ENCODE measurements at places on chromosomes 5 and 9.

DNA sequence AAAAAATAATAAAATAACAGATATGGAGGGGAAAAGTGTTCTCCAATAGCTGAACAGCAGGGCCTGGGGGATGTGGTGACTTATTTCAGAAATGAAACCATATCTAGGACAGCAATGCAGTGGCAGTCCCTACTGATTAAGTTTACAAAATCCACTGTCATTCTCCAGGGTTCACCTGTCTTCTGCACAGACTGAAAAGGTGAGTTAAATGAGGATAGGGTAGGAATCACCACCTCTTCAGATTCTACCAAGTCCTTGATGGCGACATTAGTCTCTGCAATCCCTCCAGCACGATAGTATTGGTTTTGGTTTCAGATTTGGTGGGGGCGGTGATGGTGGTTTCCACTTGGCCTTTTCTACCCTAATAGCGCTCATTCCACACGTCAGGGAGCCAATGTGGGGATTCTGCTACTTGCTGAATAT, 32.3 kb upstream of the NPM1 start:
- DNase-seq, result no peak

GRCh38 chr5:74587890-74588289, 52.6 kb downstream of the ENC1 start:
- DNase-seq, result no peak

- DNase-seq, result no peak
Observed at GRCh38 chr9:88812938-88813637, 178.2 kb upstream of the S1PR3 start.

- DNase-seq, result no peak
Observed at GRCh38 chr9:71620331-71620730, 148.0 kb downstream of the CEMIP2 start.

GRCh38 chr5:113378081-113378480, 56.7 kb downstream of the TSSK1B start:
- no peak for DNase-seq

- DNase-seq, result peak; percentile 55
Observed at GRCh38 chr9:126805554-126806262, 868 bp downstream of the ZBTB43 start.

- no peak for DNase-seq
Observed at GRCh38 chr9:132486706-132487350, 76.8 kb downstream of the CFAP77 start.

Measured in EL (cell line).